Activated CD8-positive, alpha-beta memory T cell treated with anti-CD3 and anti-CD28 coated beads for 24 hours (primary cell): ENCODE measurements at places on chromosomes 5 and 9.

- DNase-seq, result no peak
These were observed 43.1 kb upstream of the NAA35 start for GRCh38 chr9:85897848-85898247.

- no peak for DNase-seq
These were observed 77.9 kb downstream of the SLIT3 start for GRCh38 chr5:169222934-169223594.

GRCh38 chr5:101393795-101394450 lies 490.8 kb upstream of the ST8SIA4 start:
- DNase-seq, result no peak

- no peak for DNase-seq
These were observed 23.4 kb downstream of the DMRTA1 start for GRCh38 chr9:22469928-22470544.

DNA sequence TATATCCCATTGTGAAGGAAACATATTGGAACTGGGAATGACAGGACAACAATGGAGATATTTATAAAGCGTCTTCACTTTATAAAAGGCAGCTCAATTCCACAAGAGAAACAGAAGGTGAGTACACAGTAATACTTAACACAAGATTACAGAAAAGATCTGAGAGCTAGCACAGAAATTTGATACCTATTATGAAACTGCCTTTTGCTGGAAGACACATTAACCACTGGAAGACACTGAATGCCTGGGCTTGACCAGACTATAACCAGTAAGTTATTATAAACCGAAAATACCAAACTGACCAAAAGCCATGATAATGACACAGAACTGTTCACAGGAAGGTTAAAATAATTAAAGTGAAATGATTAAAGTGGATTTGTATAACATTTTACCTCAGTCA lies 195.4 kb downstream of the NR2F1-AS1 start:
- no peak for DNase-seq

GRCh38 chr5:149011084-149011483 lies 51.8 kb downstream of the SH3TC2 start:
- DNase-seq, result no peak

- DNase-seq, result no peak
These were observed 13.8 kb downstream of the CLPTM1L start for GRCh38 chr5:1330847-1331831.

DNA sequence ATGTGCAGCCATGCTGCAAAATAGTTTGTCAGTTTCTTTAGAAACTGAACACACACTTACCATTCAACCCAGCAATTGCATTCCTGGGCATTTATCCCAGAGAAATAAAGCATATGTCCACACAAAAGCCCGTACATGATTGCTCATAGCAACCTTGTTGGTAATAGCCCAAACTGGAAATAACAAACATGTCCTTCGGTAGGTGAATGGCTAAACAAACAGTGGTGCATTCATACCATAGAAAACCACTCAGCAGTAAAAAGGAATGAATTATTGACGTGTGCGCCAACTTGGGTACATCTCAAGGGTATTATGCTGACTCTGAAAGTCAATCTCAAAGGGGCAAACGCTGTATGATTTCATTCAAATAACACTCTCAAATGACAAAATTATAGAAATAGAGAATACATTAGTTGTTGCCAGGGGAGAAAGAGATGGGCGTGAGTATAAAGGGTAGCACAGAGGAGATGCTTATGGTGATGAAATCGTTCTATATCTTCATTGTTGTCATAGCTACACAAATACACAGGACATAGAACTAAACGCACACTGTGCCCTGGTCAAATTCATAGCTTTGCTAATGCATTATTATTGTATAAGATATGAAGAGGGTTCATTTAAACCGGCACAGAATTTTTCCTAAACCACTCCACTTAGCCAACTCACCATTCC lies 58.2 kb downstream of the DRD1 start:
- no peak for DNase-seq
